CD4-positive, alpha-beta T cell (primary cell): ENCODE measurements at places on chromosomes 12 and 14.
A peak's percentile ranks its signal among the peaks of the same experiment; 100 is the strongest.

- DNase-seq: no peak
Observed at GRCh38 chr14:21385188-21385904, 1.5 kb upstream of the SUPT16H start.

DNA sequence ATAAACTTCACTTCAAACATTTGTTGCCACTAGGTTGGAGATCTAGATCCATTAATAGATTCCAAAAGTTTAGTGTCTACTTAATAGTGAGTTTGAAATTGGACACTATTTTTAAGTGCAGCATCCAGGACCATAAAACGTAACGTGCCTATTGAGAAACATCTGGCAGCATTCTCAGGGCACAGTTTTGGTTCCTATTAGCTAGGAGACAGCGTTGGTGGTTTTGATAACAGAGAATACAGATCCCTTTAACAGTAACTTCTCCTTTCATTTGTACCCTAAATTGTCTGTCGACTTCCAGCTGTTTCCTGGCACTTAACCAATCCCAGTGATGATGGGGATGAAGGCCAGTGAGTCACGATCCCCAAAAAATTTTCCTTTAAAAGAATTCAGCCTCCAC lies 25.8 kb downstream of the KCNK10 start:
- no peak for DNase-seq

DNA sequence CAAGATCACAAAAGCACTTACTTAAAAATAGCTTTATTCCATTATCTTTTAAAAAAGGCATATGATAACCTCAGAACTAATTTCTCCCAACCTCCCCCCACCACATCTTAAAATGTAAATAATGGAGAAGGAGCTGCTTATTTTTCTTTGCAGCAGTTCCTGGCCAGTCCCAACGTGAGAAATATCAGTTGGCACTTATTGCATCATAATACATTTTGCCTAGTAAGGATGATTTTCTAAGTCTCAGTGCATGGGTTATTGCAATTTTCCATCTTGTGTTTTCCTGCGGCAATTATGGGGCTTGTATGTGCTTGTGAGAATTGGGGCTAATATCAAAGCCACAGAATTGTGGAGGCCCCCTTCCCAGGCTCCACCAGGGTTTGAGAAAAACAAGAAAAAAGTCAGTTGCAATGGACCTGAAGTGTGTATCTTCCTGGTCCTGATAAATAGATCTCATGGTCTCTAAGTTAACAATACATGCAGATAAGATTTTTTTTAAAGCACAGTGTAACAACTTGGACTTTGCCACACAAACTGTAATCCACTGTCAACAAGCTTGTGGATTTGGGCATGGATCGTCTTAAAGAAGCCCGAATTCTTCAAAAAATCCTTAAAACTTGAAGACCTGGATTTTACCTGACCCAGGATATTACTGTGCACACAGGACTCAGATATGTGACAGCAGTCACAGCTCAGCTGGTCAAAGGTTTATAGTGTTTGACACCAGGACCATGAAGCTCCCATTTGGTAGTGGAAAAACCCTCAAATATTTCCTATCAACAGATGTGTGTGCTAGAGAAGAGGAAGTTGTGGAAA lies 2.8 kb upstream of the WSB2 start:
- no peak for DNase-seq

DNA sequence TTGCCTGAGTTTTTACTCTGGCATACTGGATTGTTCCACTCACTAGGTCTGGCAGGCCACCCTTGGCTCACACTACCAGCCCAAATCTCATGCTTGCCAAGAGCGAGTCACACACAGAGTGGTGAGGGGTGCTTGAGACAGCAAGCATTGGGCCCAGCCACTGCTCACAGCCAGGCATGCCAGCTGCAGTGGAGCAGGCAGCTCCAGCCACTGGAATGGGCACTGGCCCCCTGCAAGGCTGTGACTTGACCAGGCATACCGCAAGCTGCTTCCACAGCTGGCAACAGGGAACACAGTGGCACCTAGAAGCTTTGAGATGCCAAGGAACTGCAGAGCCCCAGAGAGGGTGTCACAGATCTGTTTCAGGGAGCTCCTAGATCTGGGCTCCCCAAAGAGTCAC lies 488.5 kb downstream of the LRFN5 start:
- no peak for DNase-seq

DNA sequence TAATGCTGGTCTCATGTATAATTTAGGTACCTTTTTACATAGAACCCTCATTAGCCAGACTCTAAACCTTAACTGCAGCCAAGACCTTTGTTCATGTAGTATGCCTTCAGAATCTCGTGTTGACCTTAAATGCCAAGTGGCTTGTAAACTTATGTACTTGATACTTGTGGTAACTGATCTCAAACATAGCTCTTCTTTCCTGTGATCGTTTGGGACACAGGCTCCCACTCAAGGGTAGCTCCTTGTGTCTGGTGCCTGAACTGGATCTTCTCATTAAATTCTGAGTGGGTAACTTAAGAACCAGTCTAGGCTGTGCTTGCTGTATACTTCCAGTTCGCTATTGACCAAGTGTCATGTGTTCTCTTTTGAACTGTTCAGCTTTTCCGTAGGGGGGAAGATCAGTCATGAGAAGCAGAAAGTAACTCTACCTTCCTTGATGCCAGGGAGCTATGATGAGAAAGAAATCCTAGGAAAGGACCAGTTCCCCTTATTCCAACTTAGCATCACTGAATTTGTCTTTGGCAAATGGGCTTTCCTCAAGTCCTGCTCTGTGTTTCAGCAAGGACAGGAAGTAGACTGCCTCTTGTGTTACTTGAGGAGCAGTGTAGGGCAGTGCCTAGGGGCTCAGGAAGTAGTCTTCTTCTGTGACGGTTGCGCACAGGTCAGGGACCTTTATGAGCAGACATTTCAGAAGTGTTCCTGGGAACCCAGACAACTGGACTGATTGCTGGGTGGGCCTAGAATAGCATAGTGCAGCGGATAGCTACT lies 2.5 kb downstream of the LGALS3 start:
- DNase-seq: no peak

GRCh38 chr12:93184672-93185368 lies 192.9 kb upstream of the NUDT4 start:
- no peak for DNase-seq

- DNase-seq: no peak
Observed at GRCh38 chr12:54038871-54039414, 6.1 kb downstream of the HOXC5 start.

DNA sequence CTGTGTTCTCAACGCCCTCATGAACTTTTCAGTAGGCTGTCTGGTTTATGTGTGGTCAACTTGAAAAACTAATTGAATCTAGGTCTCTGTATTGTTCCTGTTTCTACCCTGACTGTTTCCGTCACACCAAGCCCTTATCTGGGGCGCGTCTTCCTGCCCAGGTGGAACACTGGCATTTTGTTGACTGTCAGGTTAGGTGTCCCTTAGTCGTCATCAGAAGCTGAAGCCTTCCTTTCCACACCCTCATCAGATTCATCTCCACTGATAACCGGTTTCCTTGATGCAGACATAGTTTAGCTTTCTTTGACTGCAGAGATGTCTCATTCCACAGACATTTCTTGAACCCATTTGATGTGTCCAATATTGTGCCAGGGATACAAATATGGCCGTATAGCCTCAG lies 96.5 kb downstream of the DUSP16 start:
- peak; percentile 59 for DNase-seq

GRCh38 chr12:8887285-8887715 lies 27.0 kb upstream of the PHC1 start:
- no peak for DNase-seq

DNA sequence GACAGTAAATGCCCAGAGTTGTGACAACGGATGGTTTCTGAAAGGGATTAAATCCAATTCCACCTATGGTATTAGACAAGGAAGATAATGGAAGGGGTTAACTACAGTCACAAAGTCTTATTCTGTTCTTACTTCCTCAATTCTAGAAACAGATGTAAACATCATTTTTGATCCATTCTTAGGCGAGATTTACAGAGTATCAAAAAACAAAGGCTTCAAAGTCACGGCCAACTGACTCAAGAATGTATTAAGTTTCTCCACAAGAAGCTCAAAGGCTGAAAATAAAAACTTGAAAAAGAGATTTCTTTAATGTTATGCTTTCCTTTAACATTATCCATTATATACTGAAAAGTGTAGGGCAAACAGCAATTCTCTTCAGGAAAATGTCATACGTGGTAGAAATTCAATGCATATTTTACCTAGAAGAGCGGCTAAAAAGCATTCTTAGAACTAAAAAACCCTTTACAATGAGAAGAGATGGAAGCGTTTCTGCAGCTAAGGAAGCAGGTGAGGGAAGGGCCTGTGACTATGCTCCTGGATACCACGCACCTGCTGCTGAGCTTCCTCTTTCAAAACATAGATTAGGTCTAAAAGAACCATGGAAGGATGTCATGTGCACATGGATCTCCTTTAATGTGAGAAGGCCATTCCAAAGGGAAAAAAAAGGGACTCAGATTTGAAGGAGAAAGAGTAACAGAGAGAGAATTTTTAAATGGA lies 185.8 kb downstream of the STXBP6 start:
- no peak for DNase-seq

DNA sequence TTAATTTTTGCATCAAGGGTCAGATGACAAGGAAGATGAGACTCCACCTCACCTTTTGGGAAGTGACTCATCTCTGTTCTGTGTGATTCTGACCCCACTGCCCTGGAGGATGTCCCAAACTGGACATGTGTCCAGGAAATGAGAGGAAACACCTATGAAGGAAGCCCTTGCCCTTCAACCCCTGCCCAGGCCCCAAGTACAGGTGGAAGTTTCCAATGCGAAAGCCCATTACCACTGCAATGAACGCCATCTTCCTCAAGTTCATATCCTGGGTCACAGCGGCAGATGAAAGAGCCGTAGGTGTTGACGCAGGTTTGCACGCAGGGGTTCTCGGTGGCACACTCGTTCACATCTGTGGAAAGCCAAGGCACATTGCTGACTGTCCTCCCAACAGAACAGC lies 19.6 kb upstream of the TC2N start:
- no peak for DNase-seq

GRCh38 chr14:78921856-78922255 lies 751.7 kb downstream of the NRXN3 start:
- no peak for DNase-seq

DNA sequence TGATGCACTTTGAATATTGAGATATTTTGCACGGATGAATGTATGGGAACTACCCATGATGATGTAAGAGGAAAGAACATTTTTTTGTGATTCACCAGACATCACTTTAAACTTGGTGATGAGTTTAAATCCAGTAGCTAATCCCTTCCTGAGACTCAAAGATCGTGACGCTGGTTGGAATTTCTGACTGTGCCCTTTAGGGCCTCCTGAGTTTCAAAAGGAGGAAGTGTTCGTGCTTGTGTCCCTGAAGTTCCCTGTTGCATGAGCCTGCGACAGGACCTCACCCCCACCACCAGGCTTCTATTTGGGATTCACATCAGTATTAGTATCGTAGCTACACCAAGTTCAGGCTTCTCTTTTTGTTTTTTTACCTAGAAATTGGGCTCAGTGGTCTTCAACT lies 18.6 kb upstream of the RIN3 start:
- DNase-seq: peak; percentile 75

GRCh38 chr12:27907766-27908165 lies 64.8 kb downstream of the PTHLH start:
- DNase-seq: no peak

- DNase-seq: no peak
Observed at GRCh38 chr14:79825046-79825521, 386.2 kb downstream of the DIO2 start.
